HEK293T (cell line): ENCODE measurements at places on chromosomes 5 and 9.
A peak's percentile ranks its signal among the peaks of the same experiment; 100 is the strongest.

DNA sequence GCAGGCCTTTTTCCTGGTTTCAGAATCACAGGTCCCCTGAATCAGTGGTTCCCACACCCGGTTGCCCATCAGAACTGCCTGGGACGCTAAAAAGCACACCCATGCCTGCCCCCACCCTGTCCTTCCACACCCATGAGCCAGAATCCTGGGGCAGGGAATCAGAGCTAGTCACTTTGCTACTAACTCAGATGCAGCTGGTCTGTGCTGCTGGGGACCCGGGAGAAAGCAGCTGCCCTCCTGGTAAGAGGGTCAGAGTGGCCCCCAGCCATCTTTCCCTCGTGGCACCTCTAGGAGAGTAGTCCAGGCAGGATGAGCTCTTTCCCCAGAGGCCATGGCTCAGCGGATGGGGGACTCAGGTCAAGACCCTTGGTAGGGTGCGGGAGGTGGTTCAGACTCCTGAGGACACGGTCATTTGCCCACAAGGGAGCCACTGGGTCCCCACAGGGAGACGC is 11.3 kb upstream of the NUP214 start:
- no peak for DNase-seq

- DNase-seq: peak; percentile 6
Measured at GRCh38 chr5:15995341-15996052, 184.1 kb downstream of the MARCHF11 start.

DNA sequence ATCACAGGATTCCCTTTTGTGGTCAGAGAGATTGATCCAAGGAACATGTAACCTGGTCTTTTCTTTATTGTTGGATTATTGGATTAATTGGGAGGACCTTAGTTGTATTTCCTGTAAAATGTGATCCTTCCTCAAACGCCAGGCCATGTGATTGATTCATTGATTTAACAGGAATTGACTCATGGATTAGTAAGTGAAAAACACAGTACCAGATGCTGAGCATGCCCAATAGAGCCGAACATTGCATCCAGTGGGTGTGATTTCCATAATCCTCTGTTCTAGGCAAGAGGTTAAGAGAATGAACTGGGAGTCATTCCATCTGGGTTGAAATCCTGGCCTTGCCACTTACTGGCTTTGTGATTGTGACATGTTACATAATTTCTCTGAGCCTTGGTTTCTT is 522.3 kb downstream of the MAT2B start:
- DNase-seq: no peak

DNA sequence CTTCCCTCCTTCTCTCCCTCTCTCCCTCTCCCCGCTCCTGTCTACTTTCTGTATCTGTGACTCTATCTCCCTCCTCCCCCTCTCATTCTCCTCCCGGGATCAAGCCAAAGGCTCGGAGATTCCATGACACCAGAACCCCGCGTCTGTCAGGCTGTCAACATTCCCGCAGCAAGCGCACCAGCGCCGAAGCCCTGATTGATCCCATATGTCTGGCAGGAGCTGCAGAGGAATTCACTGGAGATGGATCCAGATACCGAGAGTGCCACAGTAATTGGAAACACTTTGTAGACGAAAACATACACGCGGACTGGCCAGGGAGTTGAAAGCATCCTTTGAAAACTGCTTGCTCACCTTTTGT is 300 bp upstream of the SVEP1 start:
- DNase-seq: peak; percentile 26

- no peak for DNase-seq
Measured at GRCh38 chr9:5864446-5864845, 26.2 kb upstream of the MLANA start.

DNA sequence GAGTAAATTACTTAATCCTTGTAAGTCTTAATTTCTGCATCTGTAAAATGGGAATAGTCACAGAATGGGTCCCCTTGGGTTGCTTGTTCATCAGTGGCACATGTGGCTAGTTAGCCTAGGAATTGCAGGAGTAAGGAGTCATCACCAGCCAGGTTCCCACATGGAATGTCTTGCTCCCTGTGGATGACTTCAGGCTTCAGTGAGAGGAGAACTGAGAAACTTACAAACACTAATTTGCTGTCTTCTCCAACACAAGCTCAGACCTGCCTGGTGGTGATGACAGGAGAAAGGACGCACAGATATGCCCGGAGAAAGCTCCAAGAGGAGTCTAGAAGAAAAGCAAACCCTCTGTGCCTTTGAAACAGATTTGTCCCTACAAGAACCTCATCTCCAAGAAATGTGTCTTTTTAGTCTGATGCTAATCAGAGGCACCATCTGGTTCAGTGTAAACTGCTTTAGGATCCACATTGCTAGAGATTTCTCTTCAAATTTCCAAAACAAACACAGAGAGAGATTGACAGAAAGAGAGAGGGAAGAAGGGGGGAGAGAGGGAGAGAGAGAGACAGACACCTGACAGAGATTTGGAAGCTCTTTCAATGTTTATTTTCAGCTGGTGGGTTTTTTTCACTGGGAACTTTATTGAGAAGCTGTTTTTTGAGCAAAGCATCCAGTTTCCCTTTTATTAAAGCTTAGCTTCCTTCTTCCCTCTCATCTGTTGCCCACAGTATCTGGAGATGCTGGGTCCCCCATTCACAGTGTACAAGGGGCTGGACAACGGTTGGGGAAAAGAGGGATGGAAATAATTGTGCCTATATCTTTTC is 128.3 kb downstream of the DOCK2 start:
- DNase-seq: no peak

DNA sequence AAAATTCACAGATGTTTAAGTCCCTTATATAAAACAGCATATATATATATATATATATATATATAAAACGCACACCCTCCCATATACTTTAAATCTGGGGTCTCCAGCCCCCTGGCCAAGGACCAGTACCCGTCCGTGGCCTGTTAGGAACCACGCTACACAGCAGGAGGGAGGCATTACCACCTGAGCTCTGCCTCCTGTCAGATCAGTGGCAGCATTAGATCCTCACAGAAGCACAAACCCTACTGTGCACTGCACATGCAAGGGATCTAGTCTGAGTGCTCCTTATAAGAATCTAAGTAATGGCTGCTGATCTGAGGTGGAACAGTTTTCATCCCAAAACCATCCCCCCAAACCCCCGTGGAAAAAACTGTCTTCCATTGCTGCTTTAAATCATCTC is 9.0 kb downstream of the PSIP1 start:
- no peak for DNase-seq

GRCh38 chr9:95283673-95284072 is 33.8 kb downstream of the FANCC start:
- DNase-seq: no peak

- DNase-seq: no peak
Measured at GRCh38 chr5:51373880-51374523, 9.2 kb upstream of the ISL1 start.

- no peak for DNase-seq
Measured at GRCh38 chr9:111427186-111427585, 57.0 kb downstream of the ECPAS start.

GRCh38 chr9:14147738-14148137 is 166.2 kb downstream of the NFIB start:
- no peak for DNase-seq

DNA sequence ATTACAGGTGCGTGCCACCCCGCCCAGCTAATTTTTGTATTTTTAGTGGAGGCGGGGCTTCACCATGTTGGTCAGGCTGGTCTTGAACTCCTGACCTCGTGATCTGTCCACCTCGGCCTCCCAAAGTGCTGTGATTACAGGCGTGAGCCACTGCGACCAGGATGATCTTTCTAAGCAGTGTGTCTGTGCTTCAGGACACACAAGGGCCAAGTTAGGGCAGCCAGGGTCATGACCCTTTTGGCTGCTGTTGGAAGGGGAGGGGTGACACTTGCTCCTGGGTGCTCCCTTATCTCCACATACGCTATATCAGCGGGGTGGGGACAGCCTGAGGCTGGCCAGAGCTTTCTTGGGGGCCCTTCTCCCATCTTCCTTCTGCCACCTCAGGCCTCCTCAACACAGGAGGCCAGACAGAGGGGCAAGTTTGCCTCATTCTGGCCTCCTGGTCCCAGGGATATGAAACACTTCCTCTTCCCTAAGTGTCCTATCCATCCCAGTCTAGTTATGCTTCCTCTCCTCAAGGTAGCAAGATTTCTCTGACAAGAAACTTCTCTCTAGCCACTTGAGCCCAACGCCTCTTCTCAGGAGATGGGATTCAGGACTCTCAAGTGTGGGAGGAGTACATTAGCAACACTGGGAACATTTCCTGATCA is 1.9 kb upstream of the ZNF79 start:
- DNase-seq: no peak

GRCh38 chr5:2193142-2193541 is 310.4 kb upstream of the IRX4 start:
- no peak for DNase-seq

GRCh38 chr5:170216257-170216864 is 16.4 kb upstream of the C5orf58 start:
- DNase-seq: peak; percentile 68

GRCh38 chr5:8230868-8231267 is 361.9 kb downstream of the MTRR start:
- DNase-seq: no peak

DNA sequence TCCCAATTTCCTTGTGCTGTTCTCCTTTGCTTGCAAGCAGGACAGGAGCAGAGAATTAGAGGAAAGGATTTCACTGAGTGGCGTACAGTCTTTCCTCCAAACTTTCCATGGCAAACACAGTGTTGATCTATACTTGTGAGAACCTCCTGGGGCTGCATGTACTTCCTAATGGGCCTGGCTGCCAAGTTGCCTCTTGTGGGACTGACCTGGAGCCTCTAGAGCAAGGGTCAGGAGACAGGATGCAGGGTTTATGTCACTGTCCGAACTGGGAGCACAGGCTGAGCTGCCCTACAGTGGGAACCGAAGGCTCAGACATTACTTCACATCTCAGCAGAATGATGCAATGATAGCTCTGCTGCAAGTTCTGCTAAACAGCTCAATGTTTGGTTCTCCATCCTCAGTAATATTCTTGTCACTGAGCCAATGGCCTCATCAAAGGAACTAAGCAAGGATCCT is 102.3 kb downstream of the ENC1 start:
- DNase-seq: no peak

DNA sequence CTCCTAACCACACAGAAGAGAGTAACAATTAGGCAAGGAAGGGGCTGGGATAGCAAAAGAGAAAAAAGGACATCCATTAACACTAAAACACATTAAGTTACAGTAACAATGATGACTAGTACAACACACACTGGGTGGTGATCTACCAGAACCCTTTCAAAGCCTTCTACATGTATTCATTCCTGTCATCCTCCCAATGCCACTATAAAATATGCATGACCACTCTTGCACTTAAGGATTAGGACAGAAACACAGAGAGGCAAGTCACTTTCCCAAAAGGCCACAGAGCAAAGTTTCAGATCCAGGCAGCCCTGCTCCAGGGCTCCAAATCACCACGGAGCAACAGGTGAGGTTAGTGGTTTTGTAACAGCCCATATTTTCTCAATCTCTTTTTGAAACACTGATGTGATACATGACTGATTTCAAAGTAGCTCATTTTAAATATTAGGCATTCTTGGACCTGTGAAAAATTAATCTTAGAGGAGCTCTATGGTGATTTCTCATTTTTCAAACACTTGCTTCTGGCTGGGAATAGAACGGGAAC is 86.7 kb downstream of the AUH start:
- DNase-seq: no peak

GRCh38 chr9:8917956-8918739 is 1118.6 kb upstream of the DMAC1 start:
- DNase-seq: no peak

DNA sequence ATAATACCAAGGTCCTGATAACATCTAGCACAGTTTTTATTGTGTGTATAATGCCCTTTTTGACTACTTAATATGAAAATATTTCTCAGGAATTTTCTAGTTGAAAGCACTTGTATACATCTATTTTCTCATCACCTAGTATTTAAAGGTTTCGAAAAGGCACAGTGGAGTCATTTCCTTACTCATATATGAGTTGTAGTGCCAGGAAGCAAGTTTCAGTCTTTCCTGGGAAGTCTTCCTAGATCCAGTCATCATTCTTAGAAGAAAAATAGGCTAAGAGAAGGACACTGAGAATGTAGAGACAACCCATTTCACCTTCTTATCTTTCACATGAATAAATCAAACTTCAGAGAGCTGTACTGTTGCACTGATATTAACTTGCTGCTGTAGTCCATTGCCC is 70.2 kb downstream of the SLC25A46 start:
- DNase-seq: no peak

- no peak for DNase-seq
Measured at GRCh38 chr5:9094582-9094981, 451.3 kb downstream of the SEMA5A start.

DNA sequence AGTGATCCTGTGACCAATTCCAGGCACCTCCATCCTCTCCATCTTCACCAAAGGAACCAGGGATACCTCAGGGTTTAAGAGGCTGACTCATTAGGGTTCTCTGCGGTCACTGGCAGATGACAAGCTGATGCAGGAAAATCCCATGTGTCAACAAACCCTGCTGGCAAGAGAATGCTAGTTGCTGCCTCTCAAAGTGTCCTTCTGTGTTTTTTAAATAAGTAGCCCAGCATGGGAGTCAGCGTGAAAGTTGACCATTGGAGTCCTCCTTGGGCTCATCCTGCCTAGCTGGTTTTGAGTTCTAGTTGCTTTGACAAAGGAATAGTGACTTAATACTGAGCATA is 200.2 kb downstream of the SLIT3 start:
- DNase-seq: no peak
